ENCODE measurements at places on chromosomes 16 and 17.

DNA sequence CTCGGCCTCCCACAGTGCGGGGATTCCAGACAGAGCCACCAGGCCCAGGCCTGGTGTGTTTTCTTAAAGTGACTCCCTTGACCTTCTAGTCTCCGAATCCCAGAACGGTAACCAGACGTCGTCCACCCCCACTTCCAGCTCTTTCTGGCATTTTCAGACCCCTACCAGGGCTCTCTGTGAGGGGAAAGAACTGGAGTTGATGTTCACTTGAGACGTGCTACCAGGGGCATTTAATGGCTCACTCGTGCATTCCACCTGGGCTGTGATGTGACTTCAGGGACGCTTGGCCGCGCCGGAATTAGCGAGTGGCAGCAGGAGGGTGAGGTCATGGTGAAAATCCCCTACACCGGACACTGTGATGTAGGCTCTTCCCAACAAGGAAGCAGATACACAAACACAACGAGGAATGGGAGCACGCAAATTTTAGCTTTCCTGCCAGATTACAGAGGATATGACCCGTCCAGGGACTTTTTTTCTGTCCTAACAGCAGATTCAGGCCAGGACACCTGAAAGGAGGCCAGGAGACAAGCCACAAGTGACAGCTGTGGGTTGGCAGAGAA, 1.1 kb upstream of the GNA13 start:
- no peak for DNase-seq

DNA sequence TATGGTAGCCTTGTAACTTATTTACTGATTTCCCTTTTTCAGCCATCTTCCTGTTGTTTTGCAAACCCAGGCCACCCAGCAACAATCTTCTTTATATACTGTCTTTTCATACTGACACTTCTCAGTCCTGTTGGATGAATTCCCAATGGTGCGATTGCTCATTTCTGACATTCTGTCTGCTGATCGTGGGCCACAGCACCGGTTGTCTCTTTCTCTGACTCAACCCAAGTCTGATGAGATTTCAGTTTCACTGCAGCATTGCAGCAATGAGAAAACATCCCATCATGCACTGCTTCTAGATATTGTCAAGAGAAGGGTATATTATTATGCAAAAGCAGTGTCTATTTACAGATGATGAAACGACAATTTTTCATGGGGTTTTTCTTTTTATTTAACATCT, 349.2 kb upstream of the HSBP1 start:
- no peak for DNase-seq

DNA sequence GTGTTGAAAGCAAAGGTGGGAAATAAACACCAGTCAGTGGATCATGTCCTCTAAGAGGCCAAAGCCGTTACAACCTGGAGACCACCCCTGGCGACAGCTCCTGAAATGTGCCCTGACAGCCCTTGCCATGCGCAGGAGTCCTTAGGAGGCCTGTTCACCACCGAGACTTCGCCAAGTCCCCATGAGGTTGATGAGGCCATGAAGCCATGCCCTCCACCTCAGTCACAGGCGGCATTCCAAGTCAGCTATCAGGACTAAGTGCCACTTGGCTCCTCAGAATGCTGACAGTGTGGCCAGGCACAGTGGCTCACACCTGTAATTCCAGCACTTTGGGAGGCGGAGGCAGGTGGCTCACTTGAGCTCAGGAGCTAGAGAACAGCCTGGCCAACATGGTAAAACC, 27.1 kb downstream of the ADAM11 start:
- DNase-seq, result no peak

- peak; percentile 22 for DNase-seq
Observed at GRCh38 chr17:4100883-4101756, 41.7 kb downstream of the ZZEF1 start.

GRCh38 chr17:56309897-56310296, 156.6 kb downstream of the ANKFN1 start:
- DNase-seq, result no peak

DNA sequence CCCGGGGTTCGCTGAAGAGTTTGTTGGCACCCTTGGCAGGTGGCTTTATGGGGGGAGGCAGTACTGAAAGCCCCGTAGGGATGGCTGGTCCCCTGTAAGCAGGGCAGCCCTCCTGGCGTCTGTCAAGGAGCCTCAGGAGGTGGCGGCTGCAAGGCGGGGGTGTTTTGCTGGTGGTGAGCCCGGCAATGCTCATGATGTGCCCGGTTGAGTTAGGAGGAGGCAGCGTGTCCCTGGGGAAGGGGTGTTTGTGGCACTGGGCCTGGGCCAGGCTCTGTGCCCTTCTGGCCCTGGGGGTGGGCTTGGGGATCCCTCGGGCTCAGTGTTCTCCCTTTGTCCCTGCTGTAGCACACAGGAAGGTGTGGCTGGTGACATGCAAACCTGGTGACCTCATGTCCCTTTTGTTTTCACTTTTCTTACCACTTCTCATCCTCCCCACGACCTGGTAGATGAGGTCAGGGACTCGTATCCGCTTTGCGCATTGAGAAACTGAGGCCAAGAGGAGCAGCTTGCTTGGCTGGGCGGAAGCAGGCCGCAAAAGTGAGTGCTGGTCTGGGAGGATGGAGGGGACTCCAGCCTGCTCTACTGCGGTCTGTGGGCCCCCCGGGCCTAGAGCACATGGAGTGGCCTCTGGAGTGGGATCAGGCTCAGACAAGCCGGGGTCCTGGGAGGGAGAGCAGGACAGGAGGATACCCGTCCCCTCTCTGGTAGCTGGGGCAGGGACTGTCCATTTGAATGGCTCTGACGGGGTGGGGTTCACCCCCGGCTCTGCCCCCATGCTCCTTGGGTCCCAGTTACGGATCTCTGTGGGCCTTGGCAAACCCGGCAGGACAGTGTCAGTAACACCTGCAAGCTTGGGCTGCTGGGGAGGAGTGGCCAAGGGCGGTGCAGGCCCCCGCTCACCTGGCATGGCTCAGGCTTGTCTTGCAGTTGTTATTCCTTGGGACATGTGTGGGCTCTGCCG, 2.2 kb downstream of the SNN start:
- peak; percentile 25 for DNase-seq

- DNase-seq, result no peak
Observed at GRCh38 chr16:23504076-23504452, 6.2 kb downstream of the GGA2 start.

GRCh38 chr16:8376858-8377257, 213.5 kb downstream of the TMEM114 start:
- DNase-seq, result no peak

- peak; percentile 71 for DNase-seq
Observed at GRCh38 chr17:20121359-20122253, 112.4 kb downstream of the SPECC1 start.

GRCh38 chr16:77788181-77789084, at the start of gene VAT1L:
Gene VAT1L (plus strand): TSS chr16:77788564. CDS start chr16:77788683, 119 bp downstream.
- DNase-seq, result no peak

DNA sequence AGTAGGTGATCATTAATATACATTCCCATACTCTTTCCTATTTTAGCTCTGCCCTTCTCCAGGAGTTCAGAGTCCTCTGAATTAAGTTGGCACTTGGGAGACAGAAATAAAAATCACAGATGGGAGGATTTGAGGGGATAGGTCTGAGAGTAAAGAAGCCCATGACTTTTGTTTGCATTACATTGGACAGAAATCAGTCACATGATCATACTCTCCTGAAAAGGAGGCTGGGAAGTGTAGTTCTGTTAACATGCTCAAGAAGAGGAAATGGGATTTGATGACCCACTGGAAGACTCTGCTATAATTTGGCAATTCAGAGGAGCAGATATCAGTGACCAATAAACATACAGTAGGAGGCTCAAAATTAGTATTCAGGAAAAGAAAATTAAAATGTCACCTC, 674.9 kb upstream of the C16orf82 start:
- DNase-seq, result no peak

DNA sequence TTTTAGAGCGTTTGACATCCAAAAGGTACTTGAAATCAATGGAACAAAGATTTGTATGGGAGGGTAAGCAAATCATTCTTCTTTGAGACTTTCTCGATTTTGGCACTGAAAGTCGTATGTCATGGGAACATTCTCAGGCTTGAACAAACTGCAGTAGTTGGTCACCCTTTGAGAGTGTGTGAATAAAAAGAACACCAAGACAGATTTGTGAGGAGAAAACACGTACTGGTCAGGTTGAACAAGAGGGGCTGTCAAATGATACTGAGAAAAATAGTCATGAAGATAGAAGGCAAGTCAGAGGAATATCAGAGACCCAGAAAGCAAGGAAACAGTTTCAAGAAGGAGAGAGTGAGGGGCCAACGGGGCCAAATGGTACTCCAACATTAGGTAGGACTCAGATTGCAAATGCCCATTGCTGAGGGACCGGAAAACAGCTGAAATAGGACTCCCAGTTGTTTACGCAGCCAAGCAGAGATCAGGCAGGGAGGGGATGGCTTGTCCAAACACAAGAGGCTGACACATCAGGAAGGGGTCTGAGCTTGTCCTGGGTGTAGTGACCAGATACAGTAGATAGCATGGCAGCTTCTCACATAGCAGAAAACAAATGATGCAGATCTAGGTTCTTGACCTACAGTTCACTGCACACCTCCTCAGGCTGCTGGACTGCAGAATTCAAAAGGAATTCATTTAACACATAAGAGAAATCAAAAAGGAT, 74.5 kb upstream of the MYOCD start:
- DNase-seq, result no peak

DNA sequence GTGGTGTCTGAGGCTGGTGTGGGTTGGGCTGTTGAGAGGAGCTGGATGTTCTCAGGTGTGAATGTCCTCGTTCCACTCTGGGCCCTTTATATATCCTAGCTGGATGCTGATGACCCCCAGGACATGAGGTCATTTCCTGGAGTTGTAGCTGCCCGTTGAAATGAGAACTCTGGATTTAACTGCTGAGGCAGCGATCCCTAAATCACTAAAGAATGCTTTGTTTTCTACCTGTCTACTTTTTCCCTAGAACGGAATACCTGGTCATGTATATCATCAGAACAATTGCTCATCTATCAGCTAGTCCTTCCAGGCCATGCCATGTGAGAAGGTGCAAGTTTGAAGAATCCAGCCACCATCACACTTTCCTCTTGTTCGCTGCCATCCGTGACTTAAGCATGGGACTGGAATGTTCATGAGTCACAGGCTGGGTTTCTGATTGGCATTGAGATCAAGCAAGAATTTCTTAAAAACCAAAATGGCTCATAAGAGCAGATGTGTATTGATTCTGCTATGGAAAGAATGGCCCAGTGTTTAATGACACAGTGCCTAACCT, at the start of gene KRTAP2-3:
KRTAP2-3 (minus strand) TSS at position 63 of the 553 bp plus-strand sequence. CDS start 64 bp downstream, outside the sequence.
- DNase-seq, result no peak

DNA sequence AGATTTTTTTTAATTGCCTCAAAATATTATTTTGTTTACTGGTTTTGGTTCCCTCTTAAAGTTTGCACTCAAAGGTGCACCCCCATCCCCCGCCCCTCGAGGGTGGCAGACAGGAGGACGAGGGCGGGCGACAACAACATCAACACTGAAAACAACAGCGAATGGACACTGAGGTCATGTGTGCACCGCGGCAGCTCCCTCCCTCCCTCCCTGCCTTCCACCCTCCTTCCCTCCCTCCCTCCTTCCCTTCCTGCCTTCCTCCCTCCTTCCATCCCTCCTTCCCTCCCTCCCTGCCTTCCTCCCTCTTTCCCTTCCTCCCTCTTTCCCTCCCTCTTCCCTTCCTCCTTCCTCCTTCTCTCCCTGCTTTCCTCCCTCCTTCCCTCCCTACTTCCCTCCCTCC, 1.5 kb upstream of the OSGIN1 start:
- DNase-seq, result no peak

GRCh38 chr17:82316651-82317393, 586 bp downstream of the CD7 start:
- DNase-seq, result peak; percentile 23

GRCh38 chr17:29495011-29495410, 71.8 kb downstream of the ABHD15 start:
- DNase-seq, result no peak

DNA sequence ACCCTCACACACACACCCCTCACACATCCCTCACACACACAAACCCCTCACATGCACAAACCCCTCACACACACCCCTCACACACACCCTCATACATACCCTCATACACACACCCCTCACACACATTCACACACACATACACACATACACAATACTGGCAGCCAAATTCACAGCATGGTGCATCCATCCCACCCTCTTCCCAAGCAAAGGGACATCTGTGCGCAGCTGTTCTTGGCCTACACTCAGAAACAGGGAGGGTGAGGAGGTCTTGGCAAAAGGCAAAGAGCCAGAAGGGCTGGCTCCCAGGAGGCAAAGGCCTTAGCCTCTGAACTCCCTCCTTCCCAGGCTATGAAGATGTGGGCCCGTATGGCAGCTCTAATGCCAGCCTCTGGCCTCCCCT, 23.4 kb downstream of the C17orf67 start:
- DNase-seq, result no peak

GRCh38 chr17:49777563-49777962, 10.9 kb upstream of the KAT7 start:
- DNase-seq, result no peak

DNA sequence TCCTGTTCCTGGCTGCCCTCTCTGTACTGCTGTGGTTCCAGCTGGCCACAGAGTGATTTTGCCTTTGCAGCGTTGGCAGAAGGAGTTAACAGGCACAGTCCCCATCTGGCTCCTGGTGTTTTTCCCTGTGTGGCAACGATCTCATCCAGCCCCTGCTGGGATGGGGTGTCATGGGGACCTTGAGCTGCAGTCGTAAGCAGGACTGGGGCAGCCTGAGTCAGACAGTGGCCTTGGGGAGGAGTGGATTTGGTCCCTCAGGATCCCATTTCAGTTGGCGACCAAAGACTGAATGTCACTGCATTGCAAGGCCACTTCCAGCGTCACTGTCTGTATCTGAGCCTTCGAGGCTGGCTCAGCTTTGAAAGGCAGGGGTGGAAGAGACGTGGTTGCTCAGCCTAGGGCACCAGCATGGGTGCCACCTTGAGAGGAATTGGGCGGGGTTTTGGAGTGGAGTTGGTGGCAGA, 11.9 kb downstream of the TMEM94 start:
- no peak for DNase-seq

GRCh38 chr16:59545721-59546120, 811.6 kb upstream of the GOT2 start:
- no peak for DNase-seq

DNA sequence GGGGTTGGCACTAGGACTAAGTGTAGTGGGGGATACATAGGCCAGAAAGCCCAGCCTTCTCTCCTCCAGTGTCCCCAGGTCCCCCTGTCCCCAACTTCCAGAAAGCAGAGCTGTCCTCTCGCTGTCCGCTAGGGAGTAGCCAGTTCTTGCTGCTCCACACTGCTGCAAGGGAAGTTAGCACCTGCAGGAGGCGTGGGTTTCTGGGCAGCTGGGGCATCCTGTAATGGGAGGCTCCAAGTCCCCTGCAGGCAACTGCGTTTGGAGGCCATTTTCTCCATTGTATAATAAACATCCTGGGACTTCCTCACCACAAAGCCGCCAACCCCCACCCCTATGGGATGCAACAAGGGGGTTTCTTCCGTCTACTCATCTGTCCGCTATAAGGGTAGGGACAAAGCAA, 1.7 kb downstream of the RPRML start:
- DNase-seq, result no peak

- DNase-seq, result no peak
Observed at GRCh38 chr17:40075942-40076498, 13.3 kb downstream of the THRA start.

- DNase-seq, result no peak
Observed at GRCh38 chr17:27530764-27531391, 74.6 kb downstream of the KSR1 start.

Data from activated naive CD4-positive, alpha-beta T cell treated with Interleukin-2 at 50 U/mL for 16 hours (primary cell).